ENCODE measurements at places on chromosomes 3 and 15.

GRCh38 chr3:148269816-148270215, 427.9 kb upstream of the AGTR1 start:
- no peak for DNase-seq

DNA sequence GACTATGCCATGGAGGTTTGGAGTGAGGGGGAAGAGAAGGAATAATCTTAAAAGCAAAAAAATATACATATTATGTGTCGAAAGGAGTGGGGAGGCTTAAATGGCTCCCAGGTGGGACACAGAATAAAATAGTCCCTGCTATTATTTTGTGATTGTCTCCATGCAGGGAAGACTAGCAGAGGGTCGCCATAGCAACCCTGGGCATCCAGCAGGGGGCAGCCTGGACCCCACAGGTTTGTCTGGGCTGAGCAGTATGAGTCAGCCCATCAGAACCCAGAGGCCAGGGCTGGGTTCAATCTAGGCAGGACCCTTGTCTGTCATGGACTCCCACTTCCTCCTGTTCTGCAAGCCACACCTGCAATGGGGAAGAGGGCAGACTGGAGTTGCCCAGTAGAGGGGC, 17.6 kb upstream of the LINGO1 start:
- DNase-seq: no peak

GRCh38 chr3:99419116-99419515, 219.3 kb upstream of the COL8A1 start:
- no peak for DNase-seq

DNA sequence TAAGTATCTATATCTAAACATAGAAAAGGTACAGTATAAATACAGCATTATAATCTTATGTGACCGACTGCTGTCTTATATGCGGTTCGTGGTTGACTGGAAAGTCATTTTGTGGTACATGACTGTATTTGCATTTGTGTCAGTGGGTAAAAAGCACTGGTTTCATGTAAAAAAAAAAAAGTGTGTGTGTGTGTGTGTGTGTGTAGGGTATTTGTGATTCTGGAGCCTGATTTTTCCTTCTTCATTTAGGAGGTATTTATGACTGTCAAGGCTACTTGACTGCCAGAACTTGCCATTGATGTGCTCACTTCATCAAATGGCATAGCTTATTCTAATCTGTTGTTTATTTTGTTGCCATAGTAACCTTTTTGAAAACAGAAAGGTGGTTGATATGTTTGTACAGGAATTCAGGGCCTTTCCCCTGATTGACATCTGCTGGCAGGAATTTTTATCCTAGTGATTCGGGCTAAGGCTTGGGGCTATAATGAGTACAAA, 63.2 kb downstream of the AKAP13 start:
- DNase-seq: peak; percentile 3

DNA sequence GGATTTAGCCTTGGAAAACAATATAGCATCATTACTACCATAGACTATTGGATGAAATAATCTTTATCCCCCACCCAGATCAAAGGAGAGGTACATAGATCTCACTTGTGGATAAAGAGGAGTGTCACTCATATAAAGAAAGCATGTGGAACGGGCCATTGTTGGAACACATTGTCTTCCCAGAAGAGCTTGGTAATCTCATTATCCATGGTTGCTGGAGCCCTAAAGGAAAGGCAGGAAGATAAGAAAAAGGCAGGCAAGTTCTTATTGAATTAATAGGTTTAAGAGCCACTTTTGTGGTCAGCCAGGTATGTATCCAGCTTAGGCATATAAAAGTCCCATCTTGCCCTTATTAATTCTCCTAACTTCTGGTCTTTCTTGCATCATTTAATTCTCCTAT, 659.1 kb downstream of the GRM7 start:
- no peak for DNase-seq

- DNase-seq: no peak
These were observed 103.0 kb upstream of the ARHGEF26 start for GRCh38 chr3:154018100-154018696.

GRCh38 chr15:85539491-85539890, 159.1 kb downstream of the AKAP13 start:
- no peak for DNase-seq

- DNase-seq: no peak
These were observed 42.9 kb downstream of the SV2B start for GRCh38 chr15:91142946-91143345.

- DNase-seq: no peak
These were observed 87.8 kb upstream of the SEC13 start for GRCh38 chr3:10408680-10409079.

GRCh38 chr3:94402126-94402525, 339.3 kb downstream of the NSUN3 start:
- no peak for DNase-seq

Measured in CD14-positive monocyte (primary cell).